Stimulated activated CD8-positive, alpha-beta memory T cell treated with anti-CD3 and anti-CD28 coated beads, Interleukin-7, amount 100 ng/mL, for 1 hour (primary cell): ENCODE measurements at places on chromosomes 16 and 17.

GRCh38 chr16:65494080-65494479 is 372.2 kb upstream of the CDH11 start:
- no peak for DNase-seq

DNA sequence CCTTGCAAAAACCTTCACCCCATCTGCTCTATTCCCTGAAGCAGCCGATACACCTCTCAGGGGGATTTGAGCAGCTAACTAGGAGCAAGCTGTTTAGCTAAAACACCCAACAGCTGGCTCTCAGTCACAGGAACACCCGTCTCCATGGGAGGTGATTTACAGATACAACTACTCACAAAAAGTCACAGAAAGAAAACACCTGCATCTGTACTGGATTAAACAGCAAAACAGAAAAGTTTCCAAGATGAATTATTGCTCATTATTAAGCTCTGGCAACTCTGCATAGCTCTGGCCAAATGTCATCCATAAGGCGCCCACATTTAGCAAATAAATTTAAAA is 22.3 kb downstream of the GJC1 start:
- DNase-seq: no peak

DNA sequence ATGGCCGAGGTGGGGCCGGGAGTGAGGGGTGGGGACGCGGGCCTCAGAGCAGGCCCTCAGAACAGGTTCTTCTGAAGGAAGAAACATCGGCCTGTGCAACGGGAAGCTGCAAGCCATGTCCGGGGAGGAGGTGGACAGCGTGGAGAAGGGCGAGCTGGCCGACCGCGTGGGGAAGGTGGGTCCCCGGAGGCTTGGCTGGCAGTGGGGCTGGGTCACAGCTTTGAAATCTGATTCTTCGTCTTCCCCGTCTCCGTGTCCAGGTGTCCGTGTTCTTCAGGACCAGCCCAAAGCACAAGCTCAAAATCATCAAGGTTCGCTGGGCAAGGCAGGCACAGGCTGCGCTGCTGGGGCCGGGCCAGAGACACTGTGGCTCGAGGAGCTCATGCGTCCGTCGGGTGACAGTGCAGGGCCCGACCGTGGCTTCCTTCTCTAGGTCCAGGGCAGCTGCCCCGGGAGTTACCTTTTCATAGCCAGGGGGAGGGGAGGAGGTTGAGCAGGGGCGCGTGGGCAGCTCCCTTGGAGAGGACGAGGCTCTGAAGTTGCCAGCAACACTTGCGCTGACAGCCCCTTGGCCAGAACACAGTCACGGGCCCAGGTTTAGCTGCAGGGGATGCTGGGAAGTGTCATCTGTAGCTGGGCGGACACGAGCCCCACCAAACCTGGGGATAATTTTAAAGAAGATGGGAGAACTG is 51.3 kb downstream of the MEAK7 start:
- no peak for DNase-seq

- DNase-seq: no peak
Measured at GRCh38 chr16:89037261-89038152, 56.1 kb upstream of the ACSF3 start.

- DNase-seq: no peak
Measured at GRCh38 chr17:64732336-64733006, 70.4 kb upstream of the SMURF2 start.

DNA sequence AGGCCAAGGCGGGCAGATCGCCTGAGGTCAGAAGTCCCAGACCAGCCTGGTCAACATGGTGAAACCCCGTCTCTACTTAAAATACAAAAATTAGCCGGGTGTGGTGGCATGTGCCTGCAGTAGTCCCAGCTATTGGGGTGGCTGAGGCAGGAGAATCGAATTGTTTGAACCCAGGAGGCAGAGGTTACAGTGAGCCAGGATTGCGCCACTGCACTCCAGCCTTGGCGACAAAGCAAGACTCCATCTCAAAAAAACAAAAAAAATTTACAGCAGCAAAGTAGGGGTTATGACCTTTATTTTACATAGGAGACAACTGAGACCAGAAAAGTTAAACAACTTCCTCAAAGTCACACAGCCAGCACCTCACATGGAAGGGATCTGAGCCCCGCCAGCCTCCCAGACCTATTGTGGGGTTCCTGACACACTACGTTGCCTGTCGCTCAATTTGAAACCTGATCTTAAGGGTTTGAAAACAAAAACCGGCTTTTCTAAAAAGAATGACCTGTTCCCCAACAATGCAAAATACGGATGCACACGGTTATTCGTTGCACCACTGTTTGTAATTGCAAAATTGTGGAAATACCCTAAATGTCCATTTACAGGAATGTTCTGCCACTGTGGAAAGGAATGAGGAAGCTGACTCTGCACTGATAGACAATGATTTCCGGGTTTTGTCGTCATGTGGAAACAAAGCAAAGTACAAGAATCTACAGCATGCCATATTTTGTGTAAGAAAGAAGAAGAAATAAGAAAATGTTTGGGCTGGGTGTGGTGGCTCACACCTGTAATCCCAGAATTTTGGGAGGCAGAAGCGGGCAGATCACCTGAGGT is 77.2 kb downstream of the CNGB1 start:
- no peak for DNase-seq

DNA sequence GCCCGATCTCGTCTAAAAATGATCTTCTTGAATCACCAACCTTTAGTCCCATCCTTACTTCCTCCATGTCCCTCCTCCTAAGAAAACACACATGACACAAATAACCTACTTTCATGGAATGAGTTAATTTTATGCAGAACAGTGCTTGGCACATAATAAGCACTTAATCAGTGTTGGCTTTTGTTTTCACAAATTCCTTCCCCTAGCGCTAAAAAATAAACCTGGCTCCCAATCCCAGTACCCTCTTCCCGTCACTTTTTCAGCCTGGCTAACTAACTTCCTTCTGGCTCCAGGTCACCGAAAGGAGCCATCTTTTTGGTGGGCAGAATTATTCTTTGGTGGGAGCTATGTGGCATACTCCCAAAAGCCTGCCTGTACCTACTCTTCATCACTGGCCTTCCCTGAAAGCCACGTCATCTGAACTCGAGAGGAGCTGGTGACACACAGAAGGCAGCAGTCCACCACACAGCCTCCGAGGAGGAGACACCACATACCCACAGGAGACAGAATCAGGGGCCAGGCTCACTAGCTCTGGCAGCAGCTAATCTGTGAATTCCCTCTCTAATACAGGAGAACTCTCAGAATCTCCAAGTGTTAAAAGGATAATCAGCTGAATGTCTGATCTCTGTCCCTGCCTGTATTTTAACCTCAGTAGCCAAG is 114.5 kb downstream of the SMG6 start:
- no peak for DNase-seq

DNA sequence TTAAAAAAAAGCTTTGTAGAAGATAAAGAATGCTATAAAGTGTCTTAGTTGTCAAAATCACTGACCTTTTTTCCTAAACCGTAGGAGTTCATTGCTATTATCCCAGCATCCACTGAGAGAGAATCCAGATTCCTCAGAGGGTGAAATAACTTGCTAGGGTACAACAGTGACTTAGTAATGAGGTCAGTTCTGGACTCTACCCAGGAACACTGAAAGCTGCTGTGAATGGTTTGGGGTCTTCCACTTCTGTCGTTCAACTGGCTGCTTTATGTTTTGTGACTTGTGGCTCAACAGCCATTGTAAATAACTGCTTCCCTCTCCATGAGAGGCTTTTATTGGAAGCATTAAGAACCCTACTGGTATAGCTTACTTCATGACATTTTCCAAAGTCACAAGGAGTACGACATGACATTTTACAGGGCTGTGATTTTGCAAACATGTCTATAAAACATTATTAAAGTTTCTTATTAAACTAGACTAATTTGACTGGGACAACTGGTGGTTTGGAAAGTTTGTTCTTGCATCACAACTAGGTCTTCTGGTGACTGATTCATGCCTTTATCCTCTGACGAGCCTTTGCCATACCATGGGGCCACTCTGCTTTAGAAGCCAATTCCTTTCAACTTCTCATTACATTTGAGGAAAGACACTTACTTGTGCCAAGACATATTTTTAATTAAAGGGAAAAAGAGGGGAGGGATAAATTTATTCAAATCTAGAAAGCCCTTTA is 92.2 kb upstream of the CDH11 start:
- no peak for DNase-seq

DNA sequence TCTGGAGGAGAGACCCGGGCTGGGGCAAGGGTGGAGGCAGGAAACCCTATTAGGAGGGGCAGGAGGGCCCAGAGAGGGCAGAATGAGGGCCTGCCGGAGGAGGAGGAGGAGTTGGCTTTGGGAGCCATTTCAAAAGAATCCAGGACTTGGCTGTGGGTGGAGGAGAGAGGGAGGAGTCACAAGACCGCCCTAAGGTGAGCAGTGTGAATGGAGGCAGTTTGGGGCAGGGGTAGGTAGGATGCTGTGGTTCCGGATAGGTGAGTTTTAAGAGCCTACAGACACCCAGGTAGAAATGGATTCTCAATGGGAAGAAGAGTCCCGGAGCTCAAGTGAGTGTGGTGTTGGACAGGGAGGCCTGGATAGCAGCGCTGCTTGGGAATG is 80.3 kb downstream of the ARHGAP23 start:
- no peak for DNase-seq

- DNase-seq: no peak
Measured at GRCh38 chr16:69600202-69600601, 34.4 kb downstream of the NFAT5 start.

- no peak for DNase-seq
Measured at GRCh38 chr16:88634141-88634993, 4.0 kb upstream of the IL17C start.

DNA sequence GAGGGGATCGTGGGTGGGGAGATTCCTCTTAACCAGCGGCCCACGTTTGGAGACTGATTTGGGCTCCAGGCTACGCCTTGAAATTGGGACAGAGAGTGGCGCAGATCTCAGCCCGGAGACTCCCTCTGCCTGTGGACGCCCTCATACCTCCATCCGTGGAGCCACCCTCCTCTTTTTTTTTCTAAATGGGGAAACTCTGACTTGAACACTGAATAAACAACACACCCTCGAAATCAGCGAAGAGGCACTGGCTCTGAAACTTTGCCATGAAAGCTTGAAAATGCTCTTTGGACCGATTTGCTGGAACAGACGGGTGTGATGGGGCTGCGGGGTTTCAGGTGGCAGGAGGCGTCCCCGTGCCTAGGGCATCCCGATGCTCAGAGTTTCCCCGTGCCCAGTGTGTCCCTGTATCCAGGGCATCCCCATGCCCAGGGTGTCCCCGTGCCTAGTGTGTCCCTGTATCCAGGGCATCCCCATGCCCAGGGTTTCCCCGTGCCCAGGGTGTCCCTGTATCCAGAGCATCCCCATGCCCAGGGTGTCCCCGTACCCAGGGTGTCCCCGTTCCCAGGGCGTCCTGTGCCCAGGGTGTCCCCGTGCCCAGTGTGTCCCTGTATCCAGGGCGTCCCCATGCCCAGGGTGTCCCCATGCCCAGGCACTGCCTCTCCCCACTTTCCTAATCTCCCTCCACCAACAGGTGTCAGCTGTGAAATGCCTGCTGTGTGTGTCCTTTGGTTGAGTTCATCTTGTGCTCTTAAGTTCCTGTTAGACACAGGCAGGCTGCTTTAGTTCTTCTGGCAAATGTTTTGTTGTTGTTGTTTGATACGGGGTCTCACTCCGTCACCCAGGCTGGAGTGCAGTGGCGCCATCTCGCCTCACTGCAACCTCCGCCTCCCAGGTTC is 187.0 kb downstream of the SEC14L1 start:
- DNase-seq: no peak

GRCh38 chr16:3074860-3075522 is 9.6 kb downstream of the IL32 start:
- DNase-seq: peak; percentile 60

DNA sequence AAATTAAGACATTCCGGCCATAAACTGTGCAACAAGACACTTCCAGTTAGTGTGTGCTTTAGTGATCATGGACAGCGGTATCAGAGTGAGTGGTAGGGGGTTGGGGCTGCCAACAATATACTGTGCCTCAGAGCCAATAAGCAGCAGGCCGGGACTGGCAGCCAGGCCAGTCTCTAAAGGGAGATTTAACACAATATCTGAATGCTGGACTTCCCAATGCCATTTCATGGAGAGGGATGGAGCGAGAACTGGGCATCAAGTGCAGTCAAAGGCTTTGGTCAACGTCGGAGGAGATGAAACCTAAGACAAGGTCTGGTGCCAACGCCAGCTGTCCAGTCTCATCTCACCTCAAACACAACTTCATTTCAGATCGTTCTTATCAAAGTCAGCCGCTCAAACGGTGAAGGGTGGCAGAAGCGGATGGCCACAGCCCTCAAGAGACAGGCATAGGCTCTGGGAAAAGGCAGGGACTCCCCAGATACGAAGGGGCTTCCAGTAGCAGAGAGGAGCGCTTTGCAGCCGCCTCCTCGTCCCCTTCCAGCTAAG is 935 bp downstream of the USP32 start:
- no peak for DNase-seq

- no peak for DNase-seq
Measured at GRCh38 chr16:75868636-75869632, 142.6 kb upstream of the CPHXL start.

GRCh38 chr17:72413077-72414031 is 292.5 kb downstream of the SOX9 start:
- no peak for DNase-seq

GRCh38 chr17:40320756-40321523 is 12.0 kb downstream of the RARA start:
- no peak for DNase-seq

GRCh38 chr16:24253192-24253591 is 2.9 kb upstream of the CACNG3 start:
- DNase-seq: no peak

DNA sequence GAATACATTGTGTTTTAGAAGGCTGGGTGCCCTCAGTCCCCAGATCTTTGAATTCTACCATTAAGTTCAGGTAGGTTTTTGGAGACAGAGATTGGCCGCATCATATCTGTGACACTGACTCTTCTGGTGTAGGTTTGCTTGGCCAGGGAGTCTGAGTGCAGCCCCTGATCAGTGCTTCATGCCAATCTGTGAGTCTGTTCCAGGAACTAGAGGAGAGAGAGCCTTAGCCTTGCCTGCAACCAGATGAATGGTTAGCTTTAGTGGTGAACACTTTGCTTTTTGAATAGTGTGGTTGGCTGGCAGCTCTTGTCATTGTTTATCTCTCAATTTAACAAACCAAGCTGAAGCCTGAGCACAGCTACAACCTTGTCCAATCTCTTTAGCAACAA is 87.8 kb downstream of the PLXDC1 start:
- DNase-seq: no peak

DNA sequence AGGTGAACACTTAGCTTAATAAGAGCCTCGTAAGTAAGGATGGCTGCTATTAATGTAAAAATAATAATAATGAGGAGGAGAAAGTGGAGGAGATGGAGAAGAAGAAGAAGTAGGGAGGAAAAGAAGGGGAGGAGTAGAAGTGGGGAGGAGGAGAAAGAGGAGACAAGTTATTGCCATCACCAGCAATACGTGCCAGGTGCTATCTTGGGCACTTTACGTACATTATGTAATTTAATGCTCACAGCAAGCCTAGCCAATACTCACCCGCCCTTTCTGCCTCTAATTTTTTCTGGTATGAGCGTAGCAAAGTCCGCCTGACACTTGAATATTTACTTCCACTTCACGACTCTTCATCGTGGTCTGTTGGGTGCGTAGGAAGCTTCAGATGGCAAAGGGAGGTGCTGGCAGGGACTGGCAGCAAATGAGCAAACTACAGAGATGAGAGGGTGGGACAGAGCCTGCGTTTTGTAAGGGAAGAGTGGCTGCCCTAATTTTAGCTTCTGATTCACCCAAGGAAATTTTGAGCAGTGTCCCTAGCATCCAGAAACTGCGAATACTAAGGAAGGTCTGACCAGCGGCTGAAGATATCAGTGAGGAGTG is 42.1 kb upstream of the CDH13 start:
- no peak for DNase-seq
